B cell (primary cell): ENCODE measurements at places on chromosomes 5 and 9. TPM values are rescaled to one million over a fixed set of nuclear protein-coding genes. Genes with fewer than 3 reads are reported as not detected.

The C1QTNF2 gene
- total RNA-seq: not detected in 2 replicates

DNA sequence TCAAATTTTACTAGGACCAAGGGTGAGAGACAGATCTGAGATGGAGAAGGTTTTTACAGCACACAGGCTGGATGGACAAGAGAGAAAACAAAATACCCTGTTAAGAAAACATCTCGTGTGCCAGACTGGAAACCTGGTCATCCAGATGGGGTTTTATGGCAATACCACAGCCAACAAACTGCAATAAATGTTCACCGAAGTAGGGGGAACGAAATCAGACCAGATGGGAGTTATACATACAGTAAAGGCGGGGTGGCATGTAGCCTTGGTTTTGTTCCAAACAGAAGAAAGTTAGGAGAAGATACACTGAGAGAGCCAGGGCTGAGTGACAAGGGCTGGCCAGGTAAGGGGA, 63.3 kb downstream of the DCP2 start:
- H3K36me3 ChIP-seq: no peaks in the 10 kb centered on the region
- no peak overlapping the region for H3K4me3 ChIP-seq
- H3K27me3 ChIP-seq: no peaks in the 10 kb centered on the region

DNA sequence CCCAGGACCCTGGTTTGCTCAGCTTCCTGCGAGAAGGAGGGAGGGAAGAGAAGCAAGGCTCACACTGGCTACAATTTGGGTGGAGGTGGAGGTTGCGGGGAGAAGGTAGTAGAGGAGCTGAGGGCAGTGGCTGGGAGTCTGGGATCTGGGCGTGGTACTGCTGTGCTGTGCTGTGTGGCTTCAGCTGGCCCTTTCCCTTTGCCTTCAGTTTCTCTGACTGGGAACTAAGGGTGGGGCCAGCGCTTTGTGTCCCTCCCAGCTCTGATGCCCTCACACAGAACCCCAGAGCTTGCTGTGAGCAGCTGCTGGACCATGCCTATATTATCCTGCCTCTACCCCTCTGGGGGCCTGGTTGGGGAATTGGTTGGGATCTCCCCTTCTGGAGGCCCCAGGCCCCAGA, 60.9 kb downstream of the RGS3 start:
- peaks cover 23% of the 10 kb centered on the region for H3K4me1 ChIP-seq
- DNase-seq: no peak
- no peaks in the 10 kb centered on the region for H3K36me3 ChIP-seq

DNA sequence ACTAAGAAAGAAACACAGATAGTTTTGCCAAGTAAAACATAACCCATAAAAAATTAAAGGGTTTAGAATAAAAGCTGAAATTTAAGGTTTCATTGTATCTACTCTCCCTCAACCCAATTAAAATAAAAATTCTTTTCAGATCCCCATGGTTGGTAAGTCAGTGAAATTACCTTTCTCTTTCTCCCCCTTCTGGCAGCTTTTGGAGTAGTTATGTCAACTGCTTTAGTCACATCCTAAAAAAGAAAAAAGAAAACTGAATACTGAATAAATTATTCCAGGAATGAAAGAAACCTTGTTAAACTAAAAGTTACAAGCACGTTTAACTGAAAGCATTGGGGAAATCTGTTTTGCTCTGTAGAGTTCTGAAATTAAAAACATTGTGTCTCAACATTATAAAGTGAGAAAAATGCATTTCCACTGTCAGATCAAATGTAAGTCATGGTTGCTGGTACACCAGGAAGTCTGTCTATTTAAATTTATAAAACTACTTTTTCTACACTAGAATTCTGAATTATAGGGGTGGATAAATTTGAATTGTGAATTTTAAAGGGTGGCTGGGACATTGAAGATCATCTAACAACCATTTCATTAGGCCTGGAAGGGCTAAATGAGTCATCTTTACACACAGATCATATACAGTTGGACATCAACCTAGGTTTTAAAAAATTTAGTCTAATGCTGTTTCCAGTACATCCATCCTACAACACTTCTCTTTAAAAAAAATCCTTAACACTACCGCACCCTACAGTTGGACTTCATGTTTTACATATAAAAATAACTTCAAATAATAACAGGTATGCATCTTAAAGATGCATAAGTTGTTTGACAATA, 24.7 kb downstream of the PSIP1 start:
- H3K4me1 ChIP-seq: no peaks in the 10 kb centered on the region
- H3K27me3 ChIP-seq: no peaks in the 10 kb centered on the region
- peak; percentile 16 for DNase-seq
- peak overlapping the region; percentile 6 for H3K27ac ChIP-seq
- peaks cover 28% of the 10 kb centered on the region for H3K36me3 ChIP-seq

GRCh38 chr5:78653681-78654366, 5.3 kb upstream of the LHFPL2 start:
- no peak overlapping the region for H3K27ac ChIP-seq
- H3K4me3 ChIP-seq: no peak overlapping the region
- no peak for DNase-seq
- no peaks in the 10 kb centered on the region for H3K27me3 ChIP-seq
- H3K4me1 ChIP-seq: peaks cover 4% of the 10 kb centered on the region

DNA sequence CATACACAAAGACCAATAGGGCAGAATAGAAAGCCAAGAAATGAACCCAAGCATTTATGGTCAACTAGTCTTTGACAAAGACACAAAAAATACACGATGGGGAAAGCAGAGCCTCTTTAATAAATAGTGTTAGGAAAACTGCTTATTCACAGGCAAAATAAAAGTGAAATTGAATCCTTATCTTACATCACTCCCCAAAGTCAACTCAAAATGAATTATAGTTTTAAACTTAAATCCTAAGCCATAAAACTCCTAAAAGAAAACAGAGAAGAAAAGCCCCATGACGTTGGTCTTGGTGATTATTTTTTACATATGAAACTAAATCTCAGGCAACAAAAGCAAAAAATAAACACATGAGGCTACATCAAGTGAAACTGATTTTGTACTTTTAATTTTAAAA, 46.8 kb downstream of the CHSY3 start:
- H3K36me3 ChIP-seq: no peaks in the 10 kb centered on the region
- no peaks in the 10 kb centered on the region for H3K4me1 ChIP-seq
- H3K4me3 ChIP-seq: no peak overlapping the region

The ADAMTS13 gene
- total RNA-seq: 2.5 and 3.3 TPM in 2 replicates

- no peaks in the 10 kb centered on the region for H3K36me3 ChIP-seq
- H3K4me1 ChIP-seq: peaks cover 14% of the 10 kb centered on the region
- H3K27ac ChIP-seq: no peak overlapping the region
These were observed 173.1 kb upstream of the IER5L start for GRCh38 chr9:129351058-129351641.

GRCh38 chr9:101995231-101995630, 256.8 kb upstream of the GRIN3A start:
- H3K27ac ChIP-seq: no peak overlapping the region
- no peaks in the 10 kb centered on the region for H3K4me1 ChIP-seq
- no peak for DNase-seq
- no peak overlapping the region for H3K4me3 ChIP-seq
- no peaks in the 10 kb centered on the region for H3K27me3 ChIP-seq

- H3K27me3 ChIP-seq: no peaks in the 10 kb centered on the region
- H3K4me3 ChIP-seq: no peak overlapping the region
- peaks cover 56% of the 10 kb centered on the region for H3K36me3 ChIP-seq
- no peak for DNase-seq
- no peak overlapping the region for H3K27ac ChIP-seq
These were observed 22.2 kb downstream of the SKP2 start for GRCh38 chr5:36174119-36174518.

- no peaks in the 10 kb centered on the region for H3K4me1 ChIP-seq
- H3K27me3 ChIP-seq: no peaks in the 10 kb centered on the region
- no peaks in the 10 kb centered on the region for H3K36me3 ChIP-seq
- H3K27ac ChIP-seq: no peak overlapping the region
- H3K4me3 ChIP-seq: no peak overlapping the region
- no peak for DNase-seq
These were observed 69.6 kb downstream of the PDE8B start for GRCh38 chr5:77280036-77280435.

GRCh38 chr5:119470851-119471451, 18.7 kb downstream of the HSD17B4 start:
- peaks cover 14% of the 10 kb centered on the region for H3K4me1 ChIP-seq
- H3K27me3 ChIP-seq: no peaks in the 10 kb centered on the region
- peak; percentile 27 for DNase-seq
- H3K4me3 ChIP-seq: no peak overlapping the region
- peak overlapping the region; percentile 41 for H3K27ac ChIP-seq

The PCDHGA1 gene
- 0.53 and 0.64 TPM in 2 replicates for total RNA-seq

- no peak for DNase-seq
- H3K36me3 ChIP-seq: no peaks in the 10 kb centered on the region
- no peaks in the 10 kb centered on the region for H3K27me3 ChIP-seq
- H3K4me3 ChIP-seq: no peak overlapping the region
- no peaks in the 10 kb centered on the region for H3K4me1 ChIP-seq
These were observed 1028.5 kb downstream of the CDH18 start for GRCh38 chr5:18959535-18959934.

GRCh38 chr5:102638316-102638715, 116.8 kb upstream of the PAM start:
- H3K27me3 ChIP-seq: no peaks in the 10 kb centered on the region
- no peak for DNase-seq
- no peaks in the 10 kb centered on the region for H3K36me3 ChIP-seq

The SARDH gene
- total RNA-seq: 0.07 and 0.32 TPM in 2 replicates

- H3K4me1 ChIP-seq: peaks cover 17% of the 10 kb centered on the region
- DNase-seq: no peak
These were observed 60.1 kb downstream of the MAT2B start for GRCh38 chr5:163565492-163565891.

The AP3B1 gene
- 58.9 and 63.5 TPM in 2 replicates for total RNA-seq

DNA sequence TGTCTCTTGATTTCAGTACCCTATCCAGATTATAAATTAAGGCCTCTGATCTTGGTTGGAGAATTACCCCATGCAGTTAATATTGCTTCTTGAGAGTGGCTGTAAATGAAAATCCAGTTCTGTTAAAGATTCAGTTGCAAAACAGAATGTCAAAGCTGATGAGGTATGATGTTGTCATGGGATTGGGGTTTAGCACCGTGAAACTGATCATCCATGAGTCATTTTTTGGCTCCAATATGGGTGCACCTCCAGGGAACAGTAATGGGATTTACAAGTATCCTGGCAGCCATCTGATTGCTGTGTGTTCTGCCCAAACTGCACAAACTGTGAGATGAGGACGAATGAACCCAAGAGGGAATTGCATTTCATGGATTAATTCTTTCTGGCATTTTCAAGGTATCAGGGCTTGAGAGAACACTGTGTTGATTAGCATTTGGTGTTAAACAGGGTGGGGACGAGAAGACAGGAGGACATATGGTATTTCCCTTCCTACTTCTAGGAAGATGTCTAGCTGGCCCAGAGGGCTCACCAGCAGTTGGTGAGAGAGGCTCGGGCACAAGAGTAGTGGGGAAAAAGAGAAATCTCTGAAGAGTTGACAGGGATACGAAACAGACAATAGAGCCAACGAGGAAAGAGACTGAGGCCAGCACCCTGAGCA, 214.7 kb downstream of the GAS1 start:
- H3K27ac ChIP-seq: no peak overlapping the region
- H3K27me3 ChIP-seq: no peaks in the 10 kb centered on the region
- no peak overlapping the region for H3K4me3 ChIP-seq
- no peaks in the 10 kb centered on the region for H3K36me3 ChIP-seq

The ORM2 gene
- not detected in 2 replicates for total RNA-seq

DNA sequence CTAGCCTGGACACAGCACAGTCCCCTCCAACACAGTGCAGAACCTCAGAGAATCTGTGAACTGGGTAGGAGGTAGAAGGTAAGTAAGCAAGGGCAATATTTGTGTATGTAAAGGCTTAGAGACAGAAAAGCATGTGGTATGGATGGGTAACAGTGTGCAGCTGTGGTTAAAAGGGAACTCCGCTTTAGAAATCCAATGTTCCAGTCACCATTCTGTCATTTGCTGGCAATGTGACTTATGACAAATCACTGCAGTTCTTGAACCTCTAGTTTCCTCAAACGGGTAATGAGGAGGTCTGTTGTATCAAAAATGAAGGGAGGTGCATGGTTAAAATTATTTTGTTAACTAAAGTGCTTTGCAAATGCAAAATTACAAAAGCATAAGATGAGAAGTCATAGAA, 125.5 kb upstream of the IFNE start:
- no peak overlapping the region for H3K4me3 ChIP-seq
- no peaks in the 10 kb centered on the region for H3K36me3 ChIP-seq
- DNase-seq: no peak
- H3K27me3 ChIP-seq: peaks cover 2% of the 10 kb centered on the region
- H3K27ac ChIP-seq: no peak overlapping the region

- H3K27me3 ChIP-seq: no peaks in the 10 kb centered on the region
- no peak overlapping the region for H3K27ac ChIP-seq
- no peak for DNase-seq
- H3K4me1 ChIP-seq: no peaks in the 10 kb centered on the region
These were observed 523.1 kb downstream of the CHSY3 start for GRCh38 chr5:130427222-130427955.

DNA sequence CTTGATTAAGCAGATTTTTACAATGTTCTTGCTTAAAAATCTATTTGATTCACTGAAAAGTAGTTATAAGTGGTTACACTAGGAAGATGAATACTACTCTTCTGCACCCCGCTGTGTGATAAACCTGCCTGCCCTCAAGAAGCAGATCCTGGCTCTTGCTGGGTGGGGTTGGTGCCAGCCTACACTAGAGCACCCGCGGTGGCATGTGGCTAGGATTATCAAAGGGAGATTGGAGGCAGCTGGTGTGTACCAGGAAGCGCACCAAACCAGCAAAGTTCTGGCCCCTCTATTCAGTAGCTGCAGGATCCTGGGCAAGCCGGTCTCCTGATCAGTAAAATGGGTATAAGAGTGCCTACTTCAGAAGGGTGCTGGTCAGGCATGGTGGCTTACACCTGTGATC, 43.5 kb downstream of the PRLR start:
- H3K27me3 ChIP-seq: no peaks in the 10 kb centered on the region
- H3K36me3 ChIP-seq: no peaks in the 10 kb centered on the region
- no peak for DNase-seq
- H3K4me3 ChIP-seq: no peak overlapping the region

- no peaks in the 10 kb centered on the region for H3K27me3 ChIP-seq
- DNase-seq: no peak
- H3K4me1 ChIP-seq: peaks cover 25% of the 10 kb centered on the region
- no peak overlapping the region for H3K27ac ChIP-seq
These were observed 257.8 kb downstream of the AUH start for GRCh38 chr9:91103931-91104330.

The FAM151B gene
- total RNA-seq: 1.1 TPM in 1 of 2 replicates, not detected in the other

The NIPSNAP3A gene
- 20.8 and 23.6 TPM in 2 replicates for total RNA-seq

- no peak for DNase-seq
- no peak overlapping the region for H3K4me3 ChIP-seq
- H3K36me3 ChIP-seq: peaks cover 37% of the 10 kb centered on the region
- H3K4me1 ChIP-seq: peaks cover 3% of the 10 kb centered on the region
These were observed 21.4 kb downstream of the TMEM245 start for GRCh38 chr9:109098171-109098959.

GRCh38 chr9:9016597-9016996, 1217.0 kb upstream of the DMAC1 start:
- no peaks in the 10 kb centered on the region for H3K36me3 ChIP-seq
- H3K27me3 ChIP-seq: no peaks in the 10 kb centered on the region
- no peaks in the 10 kb centered on the region for H3K4me1 ChIP-seq

The MRPL22 gene
- total RNA-seq: 21.4 and 32.5 TPM in 2 replicates

The BRIX1 gene
- total RNA-seq: 26.4 and 29.3 TPM in 2 replicates

The LMX1B gene
- total RNA-seq: not detected in 2 replicates

GRCh38 chr5:151628112-151628823, 37.1 kb upstream of the FAT2 start:
- H3K27ac ChIP-seq: no peak overlapping the region
- no peaks in the 10 kb centered on the region for H3K27me3 ChIP-seq
- H3K36me3 ChIP-seq: no peaks in the 10 kb centered on the region
- DNase-seq: no peak

The EFCAB9 gene
- not detected in 2 replicates for total RNA-seq

GRCh38 chr5:143016777-143017516, 246.8 kb downstream of the ARHGAP26 start:
- DNase-seq: peak; percentile 46
- no peaks in the 10 kb centered on the region for H3K4me1 ChIP-seq
- no peak overlapping the region for H3K27ac ChIP-seq
- no peaks in the 10 kb centered on the region for H3K27me3 ChIP-seq
- H3K36me3 ChIP-seq: no peaks in the 10 kb centered on the region

The ASS1 gene
- total RNA-seq: 0.44 TPM in 1 of 2 replicates, not detected in the other

The AGXT2 gene
- total RNA-seq: not detected in 2 replicates
